Activated naive CD8-positive, alpha-beta T cell treated with anti-CD3 and anti-CD28 coated beads, Interleukin-2, amount 10 ng/mL, durations not matched to agents 7 days and 5 days (primary cell): ENCODE measurements at places on chromosomes 5 and 9. TPM values are rescaled to one million over a fixed set of nuclear protein-coding genes. Genes with fewer than 3 reads are reported as not detected.

The IL31RA gene
- not detected for total RNA-seq

The ELP1 gene
- total RNA-seq: 23.5 TPM

The TAF1L gene
- 0.06 TPM for total RNA-seq

The FOXD4L5 gene
- total RNA-seq: 0.43 TPM

The NIPAL4 gene
- not detected for total RNA-seq

The LCN2 gene
- not detected for total RNA-seq

The LCN15 gene
- not detected for total RNA-seq

The HMCN2 gene
- not detected for total RNA-seq

The GLT6D1 gene
- not detected for total RNA-seq

The BTNL8 gene
- not detected for total RNA-seq

The SIL1 gene
- total RNA-seq: 13.5 TPM

The ERCC8 gene
- total RNA-seq: 8.8 TPM

The PCDHA8 gene
- not detected for total RNA-seq

The BNC2 gene
- total RNA-seq: not detected

The LCN6 gene
- total RNA-seq: not detected

The C5 gene
- total RNA-seq: 3.5 TPM

The FOXI1 gene
- total RNA-seq: not detected

The CER1 gene
- total RNA-seq: not detected

The KCNV2 gene
- not detected for total RNA-seq

The CDH10 gene
- not detected for total RNA-seq

The SPATA31E1 gene
- total RNA-seq: not detected

The SPINK13 gene
- not detected for total RNA-seq

The CARD9 gene
- 0.61 TPM for total RNA-seq
